Vagina (tissue), 2 donors: ENCODE measurements at places on chromosomes 16 and 17. TPM values are rescaled to one million over a fixed set of nuclear protein-coding genes. Genes with fewer than 3 reads are reported as not detected.
A peak's percentile ranks its signal among the peaks of the same experiment; 100 is the strongest.

Gene HEATR9
- total RNA-seq, result not detected

Gene HSPB9
- 1.2 TPM for total RNA-seq

Gene PIPOX
- 1.7 TPM for total RNA-seq

Gene LPO
- not detected for total RNA-seq

Gene HLF
- total RNA-seq, result 14.7 TPM

Gene DYNLL2
- 16.9 TPM for total RNA-seq

DNA sequence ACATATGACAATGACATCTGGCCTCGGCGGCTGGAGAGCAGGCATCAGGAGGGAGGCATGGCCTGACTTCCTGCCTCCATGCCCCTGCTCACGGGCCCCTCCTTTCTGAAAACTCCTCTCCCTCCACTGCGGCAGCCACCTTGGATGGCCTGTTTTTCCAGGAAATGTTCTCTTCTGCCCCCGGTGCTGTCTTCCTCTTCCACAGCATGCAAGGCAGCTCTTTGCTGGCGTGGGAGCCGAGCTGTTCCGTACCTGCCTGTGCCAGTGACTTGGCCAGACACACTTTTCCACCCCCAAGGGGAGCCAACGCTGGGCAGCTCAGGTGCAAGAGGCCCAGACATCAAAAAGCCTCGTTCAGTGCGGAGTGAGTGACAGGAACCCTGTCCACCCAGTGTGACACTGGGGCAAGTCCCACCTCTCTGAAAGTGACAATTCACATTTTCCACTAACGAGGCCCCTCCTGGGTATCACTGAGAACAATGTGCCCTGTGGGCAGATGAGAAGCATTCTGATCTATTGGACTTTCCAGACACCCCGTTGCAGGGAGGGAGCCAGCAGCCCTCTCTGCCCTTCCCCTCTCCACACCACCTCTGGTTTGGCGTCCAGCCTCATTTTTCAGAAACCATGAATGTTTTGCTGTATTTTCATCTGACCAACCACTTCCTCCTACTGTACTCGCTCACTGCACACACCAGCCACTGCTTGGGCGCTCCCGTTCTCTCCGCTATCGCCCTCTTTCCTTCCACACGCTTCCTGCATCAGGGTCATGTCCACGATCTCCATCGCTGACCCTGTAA, 31.2 kb downstream of the NSMCE1 start:
- DNase-seq, result no peak
- H3K27me3 ChIP-seq, result no peaks in the 10 kb centered on the region
- no peak overlapping the region for H3K4me3 ChIP-seq
- peak overlapping the region; percentile 60 for H3K27ac ChIP-seq
- peaks cover 57% of the 10 kb centered on the region for H3K4me1 ChIP-seq

DNA sequence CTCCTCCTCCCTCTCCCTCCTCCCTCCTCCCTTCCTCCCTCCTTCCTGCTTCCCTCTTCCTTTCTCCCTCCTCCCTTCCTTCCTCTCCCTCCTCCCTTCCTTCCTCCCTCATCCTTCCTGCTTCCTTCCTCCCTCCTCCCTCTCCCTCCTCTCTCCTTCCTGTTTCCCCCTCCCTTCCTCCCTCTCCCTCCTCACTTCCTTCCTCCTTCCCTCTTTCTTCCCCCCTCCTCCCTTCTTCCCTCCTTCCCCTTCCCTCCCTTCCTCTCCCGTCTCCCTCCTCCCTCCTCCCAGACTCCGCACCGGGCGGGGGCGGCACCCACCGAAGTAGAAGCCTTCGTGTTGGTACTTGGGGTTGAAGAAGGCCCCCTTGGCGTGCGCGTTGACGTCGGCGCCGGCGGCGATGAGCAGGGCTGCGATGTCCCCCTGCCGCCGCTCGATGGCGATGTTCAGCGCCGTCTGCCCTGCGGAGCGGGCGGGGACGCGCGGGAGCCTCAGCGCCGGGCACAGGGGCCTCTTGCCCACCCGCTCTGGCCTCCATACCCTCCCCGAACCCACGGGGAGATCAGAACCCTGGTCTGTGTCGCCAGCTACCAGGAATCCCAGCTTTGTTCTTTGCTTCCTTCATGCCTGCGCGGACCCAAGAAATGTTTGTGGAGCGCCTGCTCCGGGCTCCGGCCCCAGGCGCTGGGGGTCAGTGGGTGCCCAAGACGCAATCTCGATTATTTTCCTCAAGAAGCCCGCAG, 22.2 kb downstream of the TRPV3 start:
- peak overlapping the region; percentile 44 for H3K4me3 ChIP-seq
- H3K27ac ChIP-seq, result peak overlapping the region; percentile 84
- H3K27me3 ChIP-seq, result no peaks in the 10 kb centered on the region
- no peaks in the 10 kb centered on the region for H3K4me1 ChIP-seq
- DNase-seq, result no peak
- H3K36me3 ChIP-seq, result no peaks in the 10 kb centered on the region

DNA sequence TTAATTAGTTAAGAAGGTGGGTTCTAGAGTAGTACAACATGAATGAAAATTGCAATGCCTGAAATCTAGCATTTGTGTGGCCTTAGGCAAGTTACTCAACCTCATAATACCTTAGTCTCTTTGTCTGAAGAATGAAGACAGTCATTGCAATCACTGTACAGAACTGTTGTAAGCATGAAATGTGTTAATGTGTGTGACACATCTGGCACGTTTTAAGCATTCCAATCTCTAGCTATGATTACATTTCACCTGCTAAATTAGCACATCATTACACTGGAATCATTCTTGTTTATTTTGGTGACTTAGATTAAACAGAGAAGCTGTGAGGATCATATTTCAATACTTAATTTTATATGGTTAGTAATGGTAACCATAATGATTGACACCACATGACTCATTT, 629.7 kb upstream of the KIF2B start:
- H3K27me3 ChIP-seq, result no peaks in the 10 kb centered on the region
- no peaks in the 10 kb centered on the region for H3K36me3 ChIP-seq
- H3K4me1 ChIP-seq, result no peaks in the 10 kb centered on the region
- H3K27ac ChIP-seq, result no peak overlapping the region
- no peak overlapping the region for H3K4me3 ChIP-seq
- DNase-seq, result no peak

GRCh38 chr17:6679241-6679640, 27.7 kb downstream of the C17orf100 start:
- H3K4me3 ChIP-seq, result no peak overlapping the region
- H3K4me1 ChIP-seq, result no peaks in the 10 kb centered on the region
- no peaks in the 10 kb centered on the region for H3K27me3 ChIP-seq
- DNase-seq, result no peak
- H3K36me3 ChIP-seq, result no peaks in the 10 kb centered on the region

GRCh38 chr17:57940231-57940630, 15.0 kb downstream of the CUEDC1 start:
- H3K27me3 ChIP-seq, result no peaks in the 10 kb centered on the region
- H3K27ac ChIP-seq, result peak overlapping the region; percentile 60
- no peak for DNase-seq
- H3K4me1 ChIP-seq, result peaks cover 99% of the 10 kb centered on the region
- H3K4me3 ChIP-seq, result no peak overlapping the region

DNA sequence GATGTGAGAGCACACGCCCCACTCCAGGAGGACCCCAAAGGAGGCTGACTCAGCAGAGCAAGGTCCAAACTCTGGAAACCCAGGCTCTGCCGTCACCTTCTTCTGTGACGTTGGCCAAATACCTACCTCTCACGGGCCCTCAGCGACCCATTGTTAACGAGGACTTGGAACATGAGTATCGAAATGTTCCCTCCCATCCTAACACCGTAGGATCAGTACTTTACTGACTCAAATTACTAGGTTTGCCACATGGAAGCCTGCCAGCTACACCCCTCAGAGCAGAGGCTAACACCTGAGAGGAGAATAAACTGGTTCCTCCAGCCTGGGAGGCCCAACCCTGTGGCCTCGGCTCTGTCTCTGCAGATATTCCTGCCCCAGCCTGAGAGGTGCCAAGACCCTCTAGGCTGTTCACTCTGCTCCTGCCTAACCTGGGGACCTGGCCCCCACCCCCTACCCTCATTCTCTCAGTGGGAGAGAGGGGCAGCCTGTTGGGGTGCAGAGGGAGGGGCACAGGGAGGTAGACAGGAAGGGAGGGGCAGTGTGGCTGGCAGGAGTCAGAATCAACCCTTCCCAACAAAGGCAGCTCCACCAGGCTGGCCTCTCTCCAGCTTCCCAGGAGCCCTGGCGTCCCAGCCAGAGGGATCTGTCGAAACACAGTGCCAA, 4.4 kb downstream of the PITPNM3 start:
- H3K27me3 ChIP-seq, result no peaks in the 10 kb centered on the region
- no peaks in the 10 kb centered on the region for H3K36me3 ChIP-seq
- H3K4me1 ChIP-seq, result peaks cover 55% of the 10 kb centered on the region

- H3K36me3 ChIP-seq, result no peaks in the 10 kb centered on the region
- H3K4me3 ChIP-seq, result no peak overlapping the region
- H3K27me3 ChIP-seq, result no peaks in the 10 kb centered on the region
- peaks cover 49% of the 10 kb centered on the region for H3K4me1 ChIP-seq
- no peak overlapping the region for H3K27ac ChIP-seq
Observed at GRCh38 chr17:78414178-78415162, 36.0 kb downstream of the PGS1 start.

DNA sequence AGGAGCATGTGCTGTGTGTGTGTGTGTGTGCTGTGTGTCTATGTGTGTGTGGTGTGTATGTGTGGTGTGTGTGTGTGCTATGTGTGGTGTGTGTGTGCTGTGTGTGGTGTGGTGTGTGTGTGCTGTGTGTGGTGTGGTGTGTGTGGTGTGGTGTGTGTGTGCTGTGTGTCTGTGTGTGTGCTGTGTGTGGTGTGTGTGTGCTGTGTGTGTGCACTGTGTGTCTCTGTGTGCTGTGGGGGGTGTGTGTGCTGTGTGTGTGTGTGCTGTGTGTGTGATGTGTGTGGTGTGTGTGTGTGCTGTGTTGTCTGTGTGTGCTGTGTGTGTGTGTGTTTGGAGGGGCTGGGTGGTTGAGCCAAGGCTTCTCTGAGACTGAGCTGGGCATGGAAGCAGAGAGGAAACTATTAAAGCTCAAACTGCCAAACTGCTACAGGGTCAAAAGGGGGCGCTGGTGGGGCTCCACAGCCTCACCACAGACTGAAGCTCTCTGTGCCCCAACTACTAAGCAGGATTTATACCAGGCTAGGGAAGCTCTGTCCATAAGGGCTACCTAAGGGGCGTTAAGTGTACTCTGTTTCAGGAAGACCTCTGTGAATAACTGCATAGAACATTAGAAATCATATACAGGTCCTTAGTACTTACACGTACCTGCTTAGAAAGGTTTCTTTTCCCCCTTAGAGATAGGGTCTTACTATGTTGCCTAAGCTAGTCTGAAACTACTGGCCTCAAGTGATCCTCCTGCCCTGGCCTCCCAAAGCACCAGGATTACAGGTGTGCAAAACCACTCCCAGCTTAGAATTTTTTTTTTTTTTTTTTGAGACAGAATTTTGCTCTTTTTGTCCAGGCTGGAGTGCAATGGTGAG, 27.8 kb upstream of the GHDC start:
- no peak for DNase-seq
- H3K27me3 ChIP-seq, result no peaks in the 10 kb centered on the region
- H3K36me3 ChIP-seq, result no peaks in the 10 kb centered on the region
- H3K27ac ChIP-seq, result no peak overlapping the region

DNA sequence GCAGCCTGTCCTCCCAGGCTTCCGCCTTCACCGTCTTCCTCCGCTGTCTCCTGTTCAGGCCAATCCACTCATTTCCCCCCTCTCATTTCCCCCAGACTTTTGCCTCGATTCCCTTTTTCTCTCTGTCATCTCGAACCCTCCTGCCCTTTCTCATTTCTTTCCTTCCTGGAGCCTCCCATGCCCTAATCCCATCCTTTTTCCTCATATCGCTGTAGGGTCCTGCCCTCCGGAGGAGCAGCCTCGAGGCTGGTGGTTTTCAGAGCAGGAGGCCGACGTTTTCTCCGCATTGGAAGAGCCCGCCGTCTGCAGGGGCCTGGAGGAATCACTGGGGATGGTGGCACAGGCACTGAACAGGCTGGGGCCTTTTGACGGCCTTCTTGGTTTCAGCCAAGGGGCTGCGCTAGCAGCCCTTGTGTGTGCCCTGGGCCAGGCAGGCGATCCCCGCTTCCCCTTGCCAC, 597 bp downstream of the OVCA2 start:
- H3K27me3 ChIP-seq, result no peaks in the 10 kb centered on the region
- peak overlapping the region; percentile 92 for H3K4me3 ChIP-seq
- H3K4me1 ChIP-seq, result peaks cover 19% of the 10 kb centered on the region
- no peaks in the 10 kb centered on the region for H3K36me3 ChIP-seq
